ENCODE measurements at places on chromosomes 16 and 17.

DNA sequence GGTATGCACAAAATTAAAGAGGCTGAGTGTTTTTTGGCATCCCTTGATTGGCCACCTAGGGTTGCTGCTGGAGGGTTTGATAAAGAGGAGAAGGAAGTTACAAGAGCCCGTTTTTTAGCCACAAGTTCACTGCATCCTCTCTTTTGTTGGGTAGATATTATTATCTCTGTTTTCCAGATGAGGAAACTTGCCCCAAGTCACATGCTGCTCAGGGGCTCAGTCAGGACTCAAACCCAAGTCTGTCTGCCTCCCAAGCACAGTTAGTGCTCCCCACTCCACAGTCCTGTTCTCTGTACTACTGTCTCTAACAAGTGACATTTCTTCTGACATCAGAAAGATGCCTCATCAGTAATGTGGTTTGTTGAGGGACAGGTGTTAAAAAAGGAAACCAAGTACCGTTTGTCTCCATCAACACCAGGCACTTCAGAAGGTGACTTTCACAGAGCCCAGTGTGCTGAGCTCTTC is 1.4 kb downstream of the NT5M start:
- no peak for DNase-seq

GRCh38 chr17:33730131-33730530 is 437.0 kb upstream of the ASIC2 start:
- no peak for DNase-seq

DNA sequence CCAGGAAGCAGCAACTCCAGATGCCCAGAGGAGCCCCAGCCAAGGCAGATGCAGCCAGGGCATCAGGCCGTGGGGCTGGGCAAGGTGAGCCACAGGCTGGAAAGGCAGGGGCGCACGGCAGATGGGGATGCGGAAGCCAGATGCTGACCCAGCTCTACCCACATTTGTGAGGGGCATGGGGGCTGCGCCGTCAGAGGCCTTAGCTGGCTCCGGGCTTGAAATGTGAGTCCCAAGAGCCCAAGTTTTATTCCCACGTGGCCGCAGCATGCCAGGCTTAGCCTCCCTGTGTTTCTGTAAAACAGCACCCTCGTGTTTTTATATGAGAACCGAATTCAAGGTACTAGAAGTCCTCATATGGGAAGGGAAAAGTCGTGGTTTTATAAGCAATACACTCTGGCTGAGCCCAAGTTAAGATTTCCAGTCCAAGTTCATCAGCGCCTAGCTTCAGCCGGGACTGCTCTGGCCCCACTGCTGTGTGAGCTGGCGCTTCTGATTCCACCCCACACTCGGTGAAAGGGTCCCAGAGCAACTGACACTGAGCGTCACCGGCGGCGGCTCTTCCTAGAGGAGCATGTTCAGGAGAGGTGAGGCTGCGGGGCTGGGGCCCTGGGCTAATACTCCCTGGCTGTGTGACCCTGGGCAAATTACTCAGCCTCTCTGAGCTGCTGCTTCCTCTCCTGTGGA is 6.7 kb upstream of the C16orf95 start:
- no peak for DNase-seq

DNA sequence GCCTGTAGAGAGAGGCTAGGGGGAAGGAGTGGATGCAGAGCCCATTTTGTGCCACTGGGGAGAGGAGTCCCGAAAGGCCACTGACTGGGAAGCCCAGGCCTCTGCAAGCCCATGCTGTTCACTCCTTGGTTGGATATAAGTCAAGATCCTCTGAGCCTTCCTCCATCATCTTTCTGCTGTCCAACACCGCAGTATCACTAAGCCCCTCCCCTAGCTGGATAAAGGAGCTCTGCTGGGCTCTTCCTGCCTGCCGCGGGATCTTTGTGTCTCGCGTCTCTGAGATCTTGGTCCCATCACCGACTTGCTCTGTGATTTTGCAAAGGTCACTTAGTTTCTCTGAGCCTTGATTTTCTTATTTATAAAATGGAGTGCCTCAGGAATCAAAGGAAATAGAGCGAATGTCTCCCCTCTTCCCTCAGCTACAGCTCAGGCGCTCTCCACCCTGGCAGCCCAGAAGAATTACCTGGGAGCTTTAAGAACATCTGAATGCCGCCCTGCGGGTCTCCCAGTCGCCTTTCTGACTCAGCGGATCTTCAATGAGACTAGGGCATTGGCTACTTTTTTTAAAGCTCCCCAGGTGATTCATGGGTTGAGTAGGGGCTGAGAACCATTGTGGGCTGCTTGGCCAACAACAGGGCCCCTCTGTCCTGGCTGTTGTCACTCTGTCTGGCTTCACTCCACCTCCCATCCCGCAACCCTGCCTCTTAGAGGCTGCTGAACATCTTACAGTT is 25.2 kb upstream of the TMEM220 start:
- no peak for DNase-seq

DNA sequence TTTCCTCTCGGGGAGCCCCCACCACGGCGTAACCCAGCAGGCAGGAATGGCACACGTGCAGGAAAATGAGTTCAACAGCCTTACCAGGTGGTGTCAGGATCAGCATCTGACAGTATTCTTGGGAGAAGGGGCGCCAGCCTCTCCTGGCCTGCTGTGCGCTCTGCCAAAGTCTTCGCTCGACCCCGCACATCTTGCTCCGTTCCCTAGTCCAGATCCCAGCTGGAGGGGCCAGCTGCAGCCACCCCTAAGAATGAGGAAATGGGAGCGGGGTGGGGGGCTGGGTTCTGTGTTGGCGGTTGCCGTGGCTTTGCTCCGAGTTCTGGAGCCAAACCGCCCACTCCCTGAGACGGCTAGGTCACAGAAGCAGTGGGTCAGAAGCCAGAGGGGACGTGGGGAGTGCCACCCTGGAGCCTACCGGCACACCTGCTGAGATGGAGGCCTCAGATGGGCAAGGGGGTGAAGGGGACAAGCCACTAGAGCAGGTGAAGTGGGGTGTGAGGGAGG is at the start of gene CHCT1:
Gene CHCT1, plus strand, starts transcription at position 328 of the 504 bp plus-strand sequence. Its CDS starts 104 bp downstream, at position 432.
- no peak for DNase-seq

GRCh38 chr17:76405967-76406647 is 21.7 kb downstream of the SPHK1 start:
- DNase-seq: no peak

GRCh38 chr17:12632785-12633184 is 32.9 kb upstream of the MYOCD start:
- DNase-seq: no peak

- DNase-seq: peak; percentile 90
Observed at GRCh38 chr17:48457080-48457836, 27.2 kb upstream of the SKAP1 start.

GRCh38 chr17:30580916-30581315 is 103.7 kb downstream of the GOSR1 start:
- no peak for DNase-seq

DNA sequence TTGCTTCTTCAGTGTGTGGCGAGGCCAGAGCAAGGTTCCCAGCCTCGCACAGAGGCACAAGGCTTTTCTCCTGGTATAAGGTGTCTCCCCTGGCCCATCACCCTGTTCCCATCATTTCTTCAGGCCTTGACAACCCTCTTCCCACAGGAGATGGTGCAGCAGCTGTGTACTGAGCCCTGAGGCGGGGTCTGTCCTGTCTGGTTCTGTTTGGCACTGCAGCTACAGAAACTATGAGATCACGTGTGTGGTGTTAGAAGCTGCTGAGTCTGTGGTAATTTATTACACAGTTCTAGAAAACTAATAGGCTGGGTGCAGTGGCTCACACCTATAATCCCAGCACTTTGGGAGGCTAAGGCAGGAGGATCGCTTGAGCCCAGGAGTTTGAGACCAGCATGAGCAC is 7.2 kb downstream of the PLA2G15 start:
- DNase-seq: no peak

GRCh38 chr16:1557576-1557975 is 24.1 kb downstream of the TMEM204 start:
- DNase-seq: no peak

DNA sequence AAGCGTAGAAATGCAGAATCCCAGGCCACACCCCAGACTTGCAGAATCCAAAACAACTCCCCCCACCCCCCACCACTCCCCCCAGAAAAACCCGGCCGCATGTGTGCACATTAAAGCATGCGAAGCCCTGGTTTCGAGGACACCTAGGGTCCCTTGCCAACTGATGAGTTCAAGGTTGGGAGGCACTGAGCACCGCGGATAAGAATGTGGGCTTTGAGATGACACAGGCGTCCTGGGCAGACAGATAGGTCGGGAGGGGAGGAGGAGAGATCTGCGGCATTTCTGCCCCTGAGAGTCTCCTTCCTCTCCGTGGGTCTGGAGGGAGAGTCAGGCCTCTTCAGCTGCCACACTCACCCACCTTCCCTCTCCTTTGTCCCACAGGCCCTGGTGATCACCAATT is 98.3 kb downstream of the ABCC1 start:
- DNase-seq: no peak

DNA sequence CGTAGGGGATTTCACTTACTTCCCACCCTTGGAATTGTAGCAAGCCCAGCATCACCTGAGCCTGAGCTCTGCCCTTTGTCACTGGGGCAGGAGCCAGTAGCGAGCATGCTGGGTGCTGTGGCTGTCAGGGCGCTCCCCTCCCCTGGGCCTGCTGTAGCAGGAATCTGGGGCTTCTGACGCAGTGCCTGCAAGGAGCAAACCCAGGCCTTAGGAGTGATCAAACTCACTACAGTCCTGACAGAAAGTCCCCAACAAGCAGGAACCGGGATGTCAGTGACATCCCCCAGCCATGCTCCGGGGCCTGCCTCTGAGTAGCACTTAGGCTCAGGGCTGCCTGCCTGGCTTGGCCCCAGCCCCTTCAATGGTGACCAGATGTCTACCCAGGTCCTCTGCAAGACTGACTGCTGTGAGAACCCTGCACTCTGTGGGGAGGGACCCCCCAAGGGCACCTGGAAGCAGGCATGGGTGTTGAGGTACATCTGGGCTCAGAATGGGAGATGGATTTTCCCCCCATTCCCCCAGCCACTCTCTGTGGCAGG is 23.5 kb downstream of the PLD6 start:
- DNase-seq: no peak

DNA sequence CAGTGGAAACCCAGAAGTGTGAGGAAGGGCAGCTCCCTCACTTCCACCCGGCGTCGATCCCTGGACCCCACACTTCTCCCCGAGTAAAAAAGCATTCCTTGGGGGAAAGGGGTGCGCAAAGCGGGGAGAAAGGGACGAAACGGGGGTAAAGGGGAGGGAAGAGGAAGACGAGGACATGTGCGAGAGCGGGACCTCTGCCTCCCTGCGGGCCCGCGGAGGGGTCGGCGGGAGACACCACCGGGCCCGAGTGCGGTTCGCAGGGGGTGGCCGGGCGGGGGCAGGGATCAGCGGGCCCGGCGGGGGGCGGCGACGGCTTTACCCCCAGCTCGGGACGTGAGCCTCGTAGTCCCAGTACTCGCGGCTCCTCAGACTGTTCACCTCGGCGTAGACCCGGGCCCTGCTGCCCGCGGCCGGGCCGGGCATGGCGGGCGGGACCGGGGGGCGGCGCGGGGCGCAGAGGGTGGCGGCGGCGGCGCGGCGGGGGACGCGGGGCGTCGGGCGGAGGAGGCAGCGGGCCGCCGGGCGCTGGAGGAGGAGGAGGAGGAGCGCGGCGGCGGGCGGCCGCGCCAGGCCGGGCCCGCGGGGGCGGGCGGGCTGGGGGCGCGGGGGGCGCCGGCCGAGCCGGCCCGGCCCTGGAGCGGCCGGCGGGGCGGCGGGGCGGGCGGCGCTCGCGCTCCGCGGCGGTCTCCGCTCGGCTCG is 443 bp downstream of the CSNK2A2 start:
- no peak for DNase-seq

- DNase-seq: no peak
Observed at GRCh38 chr17:72345088-72345487, 224.3 kb downstream of the SOX9 start.
